Femur (tissue), 1 donor: ENCODE measurements at places on chromosomes 4 and X.
A peak's percentile ranks its signal among the peaks of the same experiment; 100 is the strongest.

GRCh38 chr4:162853788-162854187, 312.9 kb downstream of the NAF1 start:
- no peak for DNase-seq

DNA sequence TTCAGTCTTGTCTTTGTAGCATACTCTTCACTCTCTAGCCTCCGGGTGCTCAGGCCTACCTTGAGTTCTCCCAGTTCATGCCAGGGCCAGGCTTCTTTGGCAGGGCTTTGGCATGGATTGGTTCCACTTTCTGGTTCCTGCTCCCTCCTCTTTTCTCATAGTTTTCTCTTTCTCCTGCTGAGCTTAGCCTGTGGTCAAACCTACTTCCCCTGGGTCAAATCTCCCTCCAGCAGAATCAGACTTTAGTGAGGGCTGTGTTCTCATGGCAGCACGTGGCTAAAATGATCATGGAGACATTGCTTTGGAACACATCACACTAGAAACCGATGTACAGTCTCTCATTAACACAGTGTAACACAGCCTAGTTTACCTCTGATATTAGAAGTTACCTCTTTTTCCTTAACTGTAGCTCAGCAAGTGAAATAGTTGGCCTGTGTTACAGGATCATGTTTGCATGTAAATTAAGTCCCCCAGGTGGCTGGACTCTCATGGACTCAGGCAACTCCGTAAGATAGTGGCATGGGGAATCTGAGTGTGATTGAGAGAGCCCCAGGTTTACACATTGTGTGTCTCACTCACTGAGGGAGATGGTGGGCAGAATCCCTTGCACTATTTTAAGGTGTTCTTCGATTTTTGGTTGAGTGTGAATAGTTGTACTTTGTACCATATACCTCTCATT, 13.3 kb downstream of the RAB9A start:
- no peak for DNase-seq

DNA sequence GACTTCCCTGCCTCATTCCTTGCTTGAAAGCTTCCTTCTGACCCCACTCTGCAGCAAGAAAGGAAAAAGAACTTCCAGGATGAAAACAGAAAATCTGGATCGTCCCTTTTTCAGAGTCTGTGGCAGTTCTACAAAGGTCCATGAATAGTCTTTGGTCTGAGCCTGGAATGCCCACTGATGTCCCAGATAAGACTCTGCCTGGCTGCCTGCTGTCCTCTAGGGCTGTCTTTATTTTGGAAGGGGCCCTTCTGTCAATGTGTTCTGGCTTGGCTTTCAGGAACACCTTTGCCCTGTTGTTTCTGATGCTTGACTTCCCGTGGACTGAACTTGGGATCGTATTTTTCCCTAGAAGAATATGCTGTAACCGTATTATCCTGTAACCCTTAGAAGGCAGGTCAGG, 114.7 kb upstream of the LNX1 start:
- DNase-seq = no peak

DNA sequence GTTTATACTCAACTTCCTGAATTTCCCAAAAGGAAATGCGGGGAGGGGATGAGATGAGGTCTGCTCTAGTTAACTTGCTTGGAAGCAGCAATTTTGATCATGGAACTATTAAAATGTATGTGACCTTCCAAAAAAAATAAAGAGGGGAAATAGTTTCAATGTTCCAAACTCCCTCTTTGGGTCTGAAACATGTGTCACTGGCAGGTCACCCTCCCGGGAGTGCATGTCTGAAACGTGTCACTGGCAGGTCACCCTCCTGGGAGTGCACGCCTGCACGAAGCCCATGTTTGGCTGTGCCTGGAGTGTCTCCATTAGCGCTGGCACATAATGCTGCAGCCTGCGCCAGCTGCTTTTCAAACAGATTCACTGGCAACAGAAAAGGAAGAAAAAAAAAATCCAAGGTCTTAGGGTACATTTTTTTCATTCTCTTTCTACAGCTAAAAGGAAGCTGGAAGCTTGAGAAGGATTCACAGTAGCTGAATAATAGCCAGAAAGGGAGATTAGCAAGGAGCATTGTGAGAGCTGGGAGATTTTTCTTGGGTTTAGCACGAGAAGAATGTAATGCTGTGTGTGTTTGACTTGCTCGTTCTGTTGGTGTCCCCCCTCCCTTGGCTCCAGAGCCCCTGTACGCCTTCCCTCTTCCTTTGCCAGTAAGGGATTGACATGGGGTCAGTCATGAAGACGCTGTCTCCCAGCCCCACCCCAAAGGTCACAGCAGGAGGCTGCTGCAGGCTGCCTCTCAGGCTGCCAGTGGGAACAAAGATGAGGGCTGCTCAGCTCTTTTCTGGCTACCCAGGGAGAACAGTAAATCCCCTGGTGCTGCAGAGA, 39.2 kb upstream of the TLR3 start:
- DNase-seq = peak; percentile 83

DNA sequence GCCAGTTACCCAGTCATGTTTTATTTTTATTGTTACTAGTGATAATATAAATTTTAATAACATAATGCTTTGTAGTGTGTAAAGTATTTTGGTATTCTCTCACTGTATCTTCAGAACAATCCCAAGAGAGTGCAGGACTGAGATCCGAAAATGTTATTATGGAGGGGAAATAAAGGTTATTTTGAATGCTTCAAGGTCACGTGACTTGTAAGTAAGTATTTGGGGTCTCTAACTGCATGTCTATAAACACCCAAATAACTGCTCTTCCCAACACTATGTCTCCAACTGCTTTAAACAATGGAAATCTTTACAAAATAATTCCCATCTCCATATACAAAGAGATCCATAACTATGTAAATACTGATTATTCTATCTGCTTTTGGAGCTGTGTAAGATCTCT, 302.2 kb downstream of the LDB2 start:
- DNase-seq = no peak
